ENCODE measurements at places on chromosomes 6 and 20.
A peak's percentile ranks its signal among the peaks of the same experiment; 100 is the strongest.

DNA sequence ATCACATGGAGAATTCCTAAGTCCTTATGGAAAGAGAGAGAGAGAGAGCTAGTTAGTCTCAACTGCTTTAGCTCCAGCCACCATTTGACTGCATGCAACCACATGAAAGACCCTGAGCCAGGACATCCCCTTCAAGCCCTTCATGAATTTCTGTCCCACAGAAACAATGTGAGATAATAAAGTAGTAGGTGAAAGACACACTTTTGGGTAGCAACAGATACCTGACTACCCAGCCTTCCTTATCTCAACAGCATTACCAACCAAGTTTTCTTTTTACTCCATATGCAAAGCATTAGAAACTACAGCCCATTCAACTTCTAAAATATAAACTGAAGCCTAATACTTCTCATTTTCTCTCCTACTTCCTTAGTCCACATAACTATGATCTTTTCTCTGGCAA is 23.2 kb upstream of the THEMIS start:
- DNase-seq: no peak

DNA sequence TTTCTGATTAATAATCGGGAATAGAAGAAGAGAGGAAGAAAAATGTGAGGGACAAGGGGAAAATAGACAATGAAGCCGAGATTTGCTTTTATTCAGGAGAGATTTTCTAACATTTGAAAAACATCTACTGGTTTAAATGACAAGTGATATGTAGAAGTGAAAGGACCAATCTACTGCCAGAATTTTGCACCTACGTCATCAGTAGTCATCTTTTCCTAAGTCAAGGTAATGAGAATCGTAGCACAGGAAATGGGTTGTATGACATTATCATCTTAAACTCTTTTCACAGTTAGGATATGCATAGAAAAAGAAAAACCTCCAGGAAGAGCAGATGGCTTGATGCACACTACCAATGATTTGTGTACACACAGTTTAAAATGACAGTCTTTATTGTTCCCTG is 45.3 kb upstream of the RAB32 start:
- DNase-seq: no peak

- DNase-seq: no peak
Measured at GRCh38 chr6:107466062-107466461, 6.7 kb upstream of the PDSS2 start.

DNA sequence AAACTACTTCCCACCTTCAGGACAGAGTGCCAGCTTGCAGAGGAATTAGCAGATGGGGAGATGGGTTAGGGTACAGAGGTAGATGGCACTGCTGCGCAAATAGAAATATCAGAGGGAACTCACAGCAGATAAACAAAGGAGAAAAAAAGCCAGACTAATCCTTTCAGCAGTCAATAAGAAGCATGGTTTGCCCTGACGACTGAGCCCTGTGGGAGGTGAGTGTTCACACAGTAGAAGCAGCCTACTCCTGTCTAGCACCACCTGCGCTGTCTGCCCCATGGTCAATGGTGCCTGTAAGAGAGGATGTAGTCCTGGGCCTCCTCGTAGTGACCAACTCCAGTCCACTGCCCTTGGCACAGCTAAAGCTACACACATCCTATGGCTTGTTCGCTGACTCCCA is 174.1 kb downstream of the IBTK start:
- no peak for DNase-seq

DNA sequence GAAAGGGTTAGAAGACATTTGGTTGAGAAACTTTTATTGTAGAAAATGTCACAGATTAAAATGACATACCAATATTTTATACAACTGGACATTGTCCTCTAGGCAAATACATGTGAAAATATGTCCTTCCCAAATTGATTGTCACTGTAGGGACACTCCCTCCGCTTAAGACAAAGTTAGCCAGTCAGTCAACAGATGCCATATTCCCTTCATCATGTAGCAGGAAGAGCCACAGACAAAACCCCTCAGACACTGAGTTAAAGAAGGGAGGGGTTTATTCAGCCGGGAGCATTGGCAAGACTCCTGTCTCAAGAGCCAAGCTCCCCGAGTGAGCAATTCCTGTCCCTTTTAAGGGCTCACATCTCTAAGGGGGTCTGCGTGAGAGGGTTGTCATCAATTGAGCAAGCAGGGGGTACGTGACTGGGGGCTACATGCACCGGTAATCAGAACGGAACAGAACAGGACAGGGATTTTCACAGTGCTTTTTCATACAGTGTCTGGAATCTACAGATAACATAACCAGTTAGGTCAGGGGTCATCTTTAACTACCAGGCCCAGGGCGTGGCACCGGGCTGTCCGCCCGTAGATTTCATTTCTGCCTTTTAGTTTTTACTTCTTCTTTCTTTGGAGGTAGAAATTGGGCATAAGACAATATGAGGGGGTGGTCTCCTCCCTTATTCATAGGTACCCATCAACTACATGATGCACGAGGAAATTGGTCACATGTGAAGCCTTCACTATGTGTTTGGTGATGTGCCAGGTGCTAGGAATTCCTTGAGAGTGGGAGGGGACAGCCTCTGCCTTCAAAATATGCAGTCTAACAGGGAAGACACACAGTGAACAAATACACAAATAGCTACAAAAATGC is 155.7 kb upstream of the CDYL start:
- DNase-seq: no peak

DNA sequence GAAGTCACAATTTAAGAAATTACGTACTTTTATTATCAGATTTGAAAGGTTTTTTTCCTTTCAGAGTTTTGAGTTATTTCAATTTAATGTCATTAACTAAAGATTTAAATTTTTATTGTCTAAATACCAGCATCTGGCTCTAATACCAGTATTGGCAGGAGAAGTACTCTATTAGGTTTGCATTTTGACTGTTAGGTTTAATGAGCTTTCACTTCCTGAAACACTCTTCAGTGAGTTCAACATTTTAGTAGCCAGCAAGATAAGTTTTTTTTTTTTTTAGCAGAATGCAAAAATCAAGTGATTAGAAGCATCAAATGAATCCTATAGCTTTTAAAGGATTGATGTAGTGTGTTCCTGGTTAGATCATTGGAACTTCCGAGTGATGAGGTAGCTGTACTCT is 34.0 kb upstream of the SCGN start:
- DNase-seq: no peak

DNA sequence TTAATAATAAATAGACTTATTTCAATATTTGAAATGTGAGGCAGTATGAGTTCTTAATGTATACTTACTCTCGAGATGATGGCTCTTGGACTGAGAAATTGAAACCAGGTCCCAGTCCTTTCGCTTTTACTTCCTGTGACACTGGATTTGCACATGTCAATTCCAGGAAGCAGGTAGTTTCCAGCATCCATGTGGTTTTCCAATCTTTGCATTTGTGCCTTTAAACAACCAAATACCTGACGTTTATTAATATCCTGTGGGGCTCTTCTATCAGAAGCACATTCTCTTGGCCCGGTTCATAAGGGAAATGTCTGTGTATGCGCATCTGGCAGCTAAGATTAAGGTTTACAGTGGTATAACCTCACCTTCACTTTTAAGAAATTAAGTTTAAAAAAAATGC is 13.1 kb downstream of the UTRN start:
- no peak for DNase-seq

GRCh38 chr20:46438156-46438750 is 31.8 kb upstream of the ELMO2 start:
- DNase-seq: peak; percentile 14

- DNase-seq: no peak
Measured at GRCh38 chr6:169337886-169338445, 84.3 kb upstream of the THBS2 start.

DNA sequence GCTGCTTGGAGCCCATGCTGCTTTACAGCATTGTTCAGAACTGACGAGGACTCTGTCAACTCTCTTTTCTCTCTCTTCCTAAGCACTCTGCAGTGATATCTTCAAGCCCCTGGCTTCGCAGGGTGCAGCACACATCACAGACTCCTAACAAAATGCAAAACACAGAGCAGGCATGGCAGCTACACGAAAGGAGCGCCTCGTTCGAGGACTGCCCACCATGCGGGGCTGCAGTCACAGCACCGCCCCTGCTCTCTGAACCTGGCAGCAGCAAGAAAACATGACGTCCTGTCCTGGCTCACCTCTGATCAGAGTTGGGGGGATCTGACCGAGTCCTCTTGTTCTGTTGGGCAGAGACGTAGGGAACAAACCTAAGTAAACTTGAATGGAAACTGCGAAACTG is 281.7 kb downstream of the CDH26 start:
- DNase-seq: no peak

GRCh38 chr6:134979142-134979541 is 29.2 kb upstream of the ALDH8A1 start:
- peak; percentile 96 for DNase-seq

GRCh38 chr6:126949786-126950185 is 168.7 kb upstream of the RSPO3 start:
- no peak for DNase-seq

- no peak for DNase-seq
Measured at GRCh38 chr20:45893831-45894230, 2.7 kb downstream of the CTSA start.

DNA sequence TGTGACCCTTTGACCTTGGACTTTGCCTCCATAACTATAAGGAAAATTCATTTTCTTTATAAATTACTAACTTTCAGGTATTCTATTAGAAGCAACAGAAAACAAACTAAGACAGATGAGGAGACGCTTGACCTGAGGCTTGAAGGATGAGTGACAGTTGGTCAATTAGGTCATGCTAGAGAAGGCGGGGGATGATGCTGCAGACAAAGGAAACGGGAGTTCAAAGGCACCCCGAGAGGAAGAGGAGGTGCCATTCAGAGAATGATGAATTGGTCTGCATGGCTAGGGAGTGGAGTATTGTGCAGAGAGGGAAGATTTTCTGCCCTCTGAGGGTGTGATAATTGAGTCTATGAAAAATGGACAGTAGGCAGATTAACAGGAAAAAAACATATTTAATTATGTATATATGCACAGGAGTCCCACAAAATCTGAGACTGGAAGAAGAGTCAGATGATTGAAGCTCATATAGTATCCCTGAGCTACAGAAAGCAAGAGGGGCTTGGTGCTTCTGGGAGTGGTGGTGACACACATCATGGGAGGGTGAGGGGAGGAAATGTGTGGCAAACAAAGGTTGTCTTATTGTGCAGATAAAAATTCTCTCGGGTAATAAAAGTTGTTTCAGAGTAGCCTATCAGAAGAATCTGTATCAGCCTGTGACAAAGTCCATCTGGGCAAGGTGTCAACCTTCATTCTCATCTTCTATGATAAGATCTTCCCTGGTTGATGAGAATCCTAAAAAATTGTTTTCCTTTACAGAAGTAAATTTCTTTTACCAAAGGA is 20.4 kb upstream of the FUCA2 start:
- no peak for DNase-seq

DNA sequence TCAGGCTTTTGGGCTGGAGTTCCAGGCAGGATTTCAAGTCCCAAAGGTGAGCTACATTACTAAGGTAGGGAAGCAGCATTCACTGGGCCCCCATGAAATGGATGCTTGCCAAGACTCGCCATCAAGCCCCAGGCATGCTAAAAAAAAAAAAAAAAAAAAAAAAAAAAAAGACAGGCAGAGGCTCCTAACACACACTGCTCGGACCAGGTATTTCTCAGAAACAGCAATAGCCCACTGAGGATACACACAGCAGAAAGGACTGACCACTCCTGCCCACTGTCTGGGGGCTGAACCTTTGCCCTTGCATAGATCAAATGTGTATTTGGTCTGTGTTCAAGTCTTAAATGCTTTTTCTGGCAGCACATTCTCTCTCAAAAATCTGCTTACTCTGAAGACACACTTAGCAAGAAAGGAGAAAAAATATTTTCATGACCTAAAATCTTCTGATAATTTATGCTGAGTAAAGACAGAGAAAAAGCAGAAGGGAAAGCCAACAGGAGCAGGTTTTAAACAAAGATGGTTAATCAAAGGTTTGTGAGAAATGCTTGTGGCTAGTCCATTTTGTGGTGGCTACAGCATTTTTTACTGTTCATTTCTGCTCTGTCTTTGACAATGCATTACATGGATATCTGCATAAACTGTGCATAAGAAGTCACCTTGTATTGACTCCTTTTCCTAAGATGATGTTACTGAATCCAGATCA is 37.9 kb upstream of the BEND6 start:
- DNase-seq: no peak

DNA sequence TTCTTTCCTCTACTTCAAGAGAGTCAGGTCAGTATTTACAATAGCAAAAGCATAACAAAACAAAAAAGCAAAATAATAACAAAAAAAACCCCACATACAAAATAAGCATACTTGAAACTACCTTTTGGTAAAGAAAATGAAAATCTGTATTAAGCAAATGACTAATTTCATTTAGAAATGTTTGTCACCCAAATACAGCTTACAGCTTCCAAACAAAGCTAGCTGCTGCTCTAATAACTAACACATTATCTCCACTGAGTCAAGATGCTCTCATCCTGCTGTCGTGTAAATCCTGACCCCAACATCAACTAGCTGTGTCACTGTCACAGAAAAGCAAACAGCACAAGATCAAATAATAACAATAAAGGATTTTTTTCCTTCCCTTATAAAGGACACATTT is 21.7 kb downstream of the MAP7 start:
- DNase-seq: no peak

DNA sequence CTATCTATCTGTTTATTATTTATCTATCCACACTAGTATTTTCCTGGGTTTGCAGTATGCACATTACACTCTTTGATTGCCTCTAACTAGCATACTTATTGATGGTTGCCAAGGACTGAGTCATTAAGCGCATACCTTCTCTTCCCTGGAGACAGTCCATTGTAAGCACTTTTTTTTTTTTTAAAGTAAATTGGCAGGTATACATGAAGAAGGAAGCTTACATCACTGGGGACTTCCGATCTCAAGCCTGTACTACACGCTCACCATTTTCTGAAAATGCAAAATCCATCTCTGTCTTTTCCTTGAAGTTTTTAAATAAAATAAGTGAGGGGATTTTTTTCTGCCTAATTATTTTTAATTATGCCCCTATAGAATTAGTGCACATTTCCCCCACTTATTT is 63.5 kb downstream of the HMGN3 start:
- no peak for DNase-seq

All from activated CD4-positive, alpha-beta T cell treated with anti-CD3 and anti-CD28 coated beads, Interleukin-2, Interleukin-4, amounts not matched to agents 100 ng/mL and 50 ng/mL, durations not matched to agents 16 hours and 8 hours (primary cell).